ENCODE measurements at places on chromosomes 3 and 15.

- no peak for DNase-seq
Measured at GRCh38 chr15:81475926-81476325, 101.9 kb upstream of the TMC3 start.

DNA sequence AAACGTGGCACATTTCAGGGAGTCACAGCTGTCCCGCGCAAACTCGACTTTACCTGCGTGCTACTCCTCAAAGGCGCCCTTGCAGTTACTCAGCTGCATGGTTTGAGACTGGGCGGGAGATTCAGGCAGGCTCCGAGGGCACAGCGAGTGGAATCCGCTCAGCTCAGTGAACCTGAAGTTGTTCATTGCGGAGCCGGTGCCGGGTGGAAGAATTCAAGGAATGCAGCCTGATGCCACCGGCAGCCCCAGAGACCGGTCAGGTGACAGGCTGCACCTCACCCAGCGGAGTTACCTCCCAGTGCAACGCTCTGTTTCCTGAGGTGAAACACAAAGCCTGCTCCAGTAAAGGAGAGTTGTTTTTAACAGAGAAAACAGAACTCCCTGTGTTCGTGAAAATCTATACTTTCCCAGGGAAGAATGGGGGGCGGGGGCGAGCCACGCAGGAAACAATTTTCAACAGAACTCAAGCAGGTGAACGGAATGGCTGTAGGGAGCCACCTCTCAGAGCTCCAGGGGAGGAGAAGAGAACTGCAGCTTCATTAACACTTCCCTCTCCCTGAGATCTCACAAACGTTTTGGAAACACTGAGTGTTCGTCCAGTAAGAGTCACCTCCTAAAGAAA is 3.8 kb downstream of the VEPH1 start:
- DNase-seq, result no peak

- peak; percentile 49 for DNase-seq
Measured at GRCh38 chr3:179260949-179261765, 10.2 kb upstream of the KCNMB3 start.

GRCh38 chr3:139016430-139017048 is 4.2 kb downstream of the PRR23B start:
- no peak for DNase-seq

DNA sequence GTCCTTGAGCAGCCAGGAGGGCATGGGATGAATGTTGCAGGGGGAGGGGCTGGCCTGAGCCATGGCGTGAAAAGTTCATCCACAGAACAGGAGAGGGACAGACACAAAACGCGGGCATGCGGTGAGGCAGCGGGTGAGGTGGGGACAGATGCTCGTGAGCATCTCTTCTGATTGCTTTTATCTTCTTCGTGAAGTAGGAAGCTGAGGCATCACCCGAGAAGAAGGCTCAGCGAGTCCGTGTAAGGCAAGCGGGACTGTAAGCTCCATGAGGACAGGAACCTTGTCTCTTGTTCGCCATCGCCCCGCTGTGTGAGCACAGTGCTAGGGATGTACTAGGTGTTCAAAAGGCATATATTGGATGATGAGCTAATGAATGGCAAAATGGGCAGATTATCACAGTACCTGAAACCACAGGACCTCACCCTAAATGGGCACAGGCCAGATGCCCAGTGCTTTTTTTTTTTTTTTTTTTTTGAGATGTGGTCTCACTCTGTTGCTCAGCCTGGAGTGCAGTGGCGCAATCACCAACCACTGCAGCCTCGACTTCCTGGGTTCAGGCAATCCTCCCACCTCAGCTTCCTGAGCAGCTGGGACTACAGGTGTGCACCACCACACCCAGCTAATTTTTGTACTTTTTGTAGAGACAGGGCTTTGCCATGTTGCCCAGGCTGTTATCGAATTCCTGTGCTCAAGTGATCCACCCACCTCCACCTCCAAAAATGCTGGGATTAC is 46.8 kb downstream of the CPN2 start:
- peak; percentile 22 for DNase-seq

DNA sequence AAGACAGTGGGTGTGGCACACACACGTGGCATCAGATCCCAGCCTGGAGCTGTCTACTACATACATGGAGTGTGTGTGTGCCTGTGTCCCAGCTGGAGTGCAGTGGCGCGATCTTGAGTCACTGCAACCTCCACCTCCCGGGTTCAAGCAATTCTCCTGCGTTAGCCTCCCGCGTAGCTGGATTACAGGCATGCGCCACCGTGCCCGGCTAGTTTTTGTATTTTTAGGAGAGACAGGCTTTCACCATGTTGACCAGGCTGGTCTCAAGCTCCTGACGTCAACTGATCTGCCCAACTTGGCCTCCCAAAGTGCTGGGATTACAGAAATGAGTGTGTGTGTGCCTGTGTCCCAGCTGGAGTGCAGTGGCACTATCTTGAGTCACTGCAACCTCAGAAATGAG is 108.8 kb downstream of the IL12A start:
- DNase-seq, result no peak

- no peak for DNase-seq
Measured at GRCh38 chr15:96858694-96859093, 528.2 kb downstream of the NR2F2 start.

- DNase-seq, result no peak
Measured at GRCh38 chr3:126998728-126999127, 15.8 kb downstream of the PLXNA1 start.

GRCh38 chr3:125115640-125116039 is 59.8 kb upstream of the HEG1 start:
- no peak for DNase-seq

DNA sequence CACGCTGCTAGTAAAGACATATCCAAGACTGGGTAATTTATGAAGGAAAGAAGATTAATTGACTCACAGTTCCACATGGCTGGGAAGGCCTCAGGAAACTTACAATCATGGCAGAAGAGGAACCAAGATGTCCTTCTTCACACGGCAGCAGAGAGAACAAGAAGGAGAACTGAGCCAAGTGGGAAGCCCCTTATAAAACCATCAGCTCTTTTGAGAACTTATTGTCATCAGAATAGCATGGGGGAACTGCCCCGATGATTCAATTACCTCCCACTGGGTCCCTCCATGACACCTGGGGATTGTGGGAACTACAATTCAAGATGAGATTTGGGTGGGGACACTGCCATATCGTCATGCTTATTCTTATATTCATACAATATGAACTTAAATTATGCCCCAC is 49.0 kb downstream of the DUT start:
- DNase-seq, result peak; percentile 9

GRCh38 chr15:89858661-89859458 is 34.9 kb downstream of the AP3S2 start:
- DNase-seq, result no peak

DNA sequence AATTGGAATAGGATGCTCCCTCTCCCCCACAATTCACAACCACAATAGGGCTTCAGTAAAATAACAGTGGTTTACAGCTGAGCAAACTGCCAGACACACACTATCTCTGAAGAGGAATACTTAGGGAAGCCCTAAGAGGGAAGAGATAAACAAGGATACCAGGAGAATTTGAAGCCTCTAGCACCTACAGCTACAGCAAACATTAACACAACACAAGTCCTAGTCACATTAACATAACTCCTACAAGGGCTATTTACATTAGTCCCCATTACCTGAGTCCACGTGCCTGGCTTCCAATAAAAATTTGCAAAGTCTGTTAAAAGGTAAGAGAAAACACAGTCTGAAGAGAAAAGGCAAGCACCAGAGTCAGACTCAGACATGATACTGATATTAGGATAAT is 346.9 kb upstream of the CDIN1 start:
- no peak for DNase-seq

- no peak for DNase-seq
Measured at GRCh38 chr3:146322216-146322817, 71.4 kb upstream of the PLSCR4 start.

GRCh38 chr3:181728470-181729340 is 17.0 kb downstream of the SOX2 start:
- DNase-seq, result no peak

DNA sequence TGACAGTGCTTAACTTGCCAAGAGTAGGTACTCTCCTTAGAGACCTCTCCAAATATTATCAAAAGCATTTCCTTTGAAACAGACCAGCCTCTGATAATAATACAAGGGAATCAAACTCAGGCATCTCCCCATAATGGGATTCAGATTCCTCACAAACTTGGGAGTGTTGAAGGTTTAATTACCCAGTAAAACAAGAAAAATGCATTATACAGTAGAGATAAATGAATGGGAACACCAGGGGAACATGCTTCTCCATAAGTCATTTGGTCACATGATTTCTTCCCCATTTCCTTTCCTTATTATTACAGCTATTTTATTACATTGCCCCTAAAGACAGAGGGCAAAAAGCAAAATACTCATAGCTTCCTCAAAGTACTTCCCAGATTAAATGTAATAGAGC is 325.0 kb upstream of the CDIN1 start:
- no peak for DNase-seq

- DNase-seq, result no peak
Measured at GRCh38 chr3:182818296-182818978, 25.1 kb downstream of the ATP11B start.

GRCh38 chr15:33565094-33565493 is 254.3 kb downstream of the RYR3 start:
- no peak for DNase-seq

DNA sequence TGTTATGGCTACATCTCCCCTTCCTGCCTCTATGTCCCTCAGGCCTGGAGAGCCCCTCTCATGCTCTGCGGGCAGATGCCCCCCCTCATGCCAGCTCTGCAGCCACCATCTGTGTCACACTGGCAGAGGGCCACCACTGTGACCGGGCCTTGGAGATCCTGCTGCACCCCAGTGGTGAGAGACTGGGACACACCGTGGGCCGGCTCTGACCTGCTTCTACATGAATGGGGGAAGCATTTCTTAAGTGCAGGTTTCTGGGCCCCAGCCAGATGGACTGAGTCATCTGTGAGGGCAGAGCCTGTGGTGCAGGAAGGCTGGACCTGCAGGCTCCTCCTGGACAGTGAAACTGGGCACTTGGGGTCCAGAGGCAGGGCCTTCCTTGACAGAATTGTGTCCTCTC is 4.8 kb downstream of the VWA5B2 start:
- DNase-seq, result peak; percentile 27

DNA sequence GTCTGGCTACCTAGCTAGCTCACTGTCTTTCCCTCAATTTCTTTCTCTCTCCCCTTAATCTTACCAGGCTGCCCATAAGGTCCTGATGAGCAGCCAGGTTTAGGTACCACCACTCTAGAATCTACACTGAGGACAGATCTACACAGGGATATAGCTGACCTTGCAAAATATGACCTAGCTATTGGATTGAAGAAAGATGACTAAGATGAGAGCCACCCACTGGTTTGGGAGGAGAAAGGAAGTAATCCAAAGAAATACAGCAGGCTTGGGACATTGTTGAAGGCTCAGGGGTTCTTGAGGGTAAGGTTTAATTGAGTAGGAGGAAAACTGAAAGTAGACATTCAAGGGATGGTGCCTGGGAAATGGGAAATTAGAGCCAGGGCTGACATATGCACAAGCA is 142.0 kb upstream of the TMC3 start:
- DNase-seq, result no peak

GRCh38 chr15:41801850-41802455 is 25.9 kb upstream of the JMJD7 start:
- DNase-seq, result no peak

DNA sequence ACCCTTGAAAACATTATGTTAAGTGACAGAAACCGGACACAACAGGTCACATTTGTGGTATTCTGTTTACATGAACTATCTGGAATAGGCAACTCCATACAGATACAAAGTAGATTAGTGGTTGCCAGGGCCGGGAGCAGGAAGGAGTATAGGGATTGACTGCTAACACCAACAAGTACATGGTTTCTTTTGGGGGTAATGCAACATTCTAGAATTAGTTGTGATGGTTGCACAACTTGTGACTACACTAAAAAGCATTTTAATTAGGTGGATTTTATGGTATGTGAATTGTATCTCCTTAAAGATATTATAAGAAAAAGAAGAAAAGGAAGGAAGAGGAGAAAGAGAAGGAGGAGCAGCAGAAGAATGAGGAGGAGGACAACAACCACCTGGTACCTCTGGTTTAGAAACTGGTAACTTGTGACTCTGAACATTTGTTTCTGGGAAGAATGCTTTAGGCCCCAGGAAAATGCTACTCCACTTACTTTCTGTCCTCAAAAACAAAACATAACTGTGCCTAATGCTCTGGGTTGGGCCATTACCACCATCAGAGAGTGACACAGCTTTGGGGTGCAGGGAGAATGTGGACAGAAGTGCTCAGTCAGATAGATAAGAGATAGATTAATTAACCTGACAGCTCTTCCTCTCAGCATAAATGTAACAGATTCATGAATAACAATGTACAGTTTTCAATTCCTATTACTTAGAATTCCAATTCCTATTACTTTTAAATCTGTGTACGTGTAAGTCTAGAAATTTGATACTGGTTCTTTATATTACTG is 20.3 kb downstream of the SETMAR start:
- DNase-seq, result no peak

GRCh38 chr15:58459560-58459959 is 27.8 kb downstream of the LIPC start:
- DNase-seq, result no peak

- no peak for DNase-seq
Measured at GRCh38 chr15:63357061-63357460, 24.6 kb downstream of the CA12 start.

DNA sequence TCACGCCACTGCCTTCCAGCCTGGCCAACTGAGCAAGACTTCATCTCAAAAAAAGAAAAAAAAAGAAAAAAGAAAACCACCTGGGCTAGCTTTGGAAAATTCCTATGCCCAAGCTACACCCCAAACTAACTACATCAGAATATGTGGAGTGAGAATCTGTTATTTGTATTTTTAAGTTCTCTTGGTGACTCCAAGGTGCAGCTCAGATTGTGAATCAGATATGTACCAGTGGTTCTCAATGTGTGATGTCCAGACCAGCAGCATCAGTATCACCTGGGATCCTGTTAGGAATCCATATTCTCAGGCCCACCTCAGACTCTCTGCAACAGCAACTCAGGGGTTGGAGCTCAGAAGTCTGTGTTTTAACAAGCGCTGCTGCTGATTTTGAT is 376.8 kb downstream of the EDEM1 start:
- no peak for DNase-seq

GRCh38 chr3:19346759-19347158 is 198.4 kb downstream of the KCNH8 start:
- no peak for DNase-seq

DNA sequence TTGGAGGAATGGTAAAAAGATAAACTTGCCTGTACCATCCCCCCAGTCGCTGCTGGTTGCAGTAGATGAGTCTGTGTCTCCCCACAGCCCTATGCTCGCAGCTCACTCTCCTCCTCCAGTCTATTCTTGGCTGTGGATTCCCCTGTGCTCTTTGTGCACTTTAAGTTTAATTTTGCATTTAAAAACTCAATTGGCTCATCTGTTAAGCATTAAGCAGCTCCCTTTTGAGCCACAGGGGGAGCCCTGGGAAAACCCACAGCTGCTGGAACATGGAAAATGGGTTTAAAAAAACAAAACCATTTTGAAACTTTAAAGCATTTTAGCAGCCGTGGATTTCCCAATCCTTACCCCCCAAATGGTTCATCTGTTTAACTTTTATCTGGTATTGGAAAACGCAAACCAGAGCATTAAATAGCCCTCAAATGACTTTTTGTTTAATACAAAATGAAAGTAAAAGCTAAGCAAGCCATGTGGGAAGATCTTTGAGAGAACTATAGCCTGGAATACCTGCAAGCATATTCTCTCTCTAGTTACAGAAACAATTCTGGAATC is 536.9 kb downstream of the ZIC1 start:
- DNase-seq, result no peak
